ENCODE measurements at places on chromosomes 5 and 9.

DNA sequence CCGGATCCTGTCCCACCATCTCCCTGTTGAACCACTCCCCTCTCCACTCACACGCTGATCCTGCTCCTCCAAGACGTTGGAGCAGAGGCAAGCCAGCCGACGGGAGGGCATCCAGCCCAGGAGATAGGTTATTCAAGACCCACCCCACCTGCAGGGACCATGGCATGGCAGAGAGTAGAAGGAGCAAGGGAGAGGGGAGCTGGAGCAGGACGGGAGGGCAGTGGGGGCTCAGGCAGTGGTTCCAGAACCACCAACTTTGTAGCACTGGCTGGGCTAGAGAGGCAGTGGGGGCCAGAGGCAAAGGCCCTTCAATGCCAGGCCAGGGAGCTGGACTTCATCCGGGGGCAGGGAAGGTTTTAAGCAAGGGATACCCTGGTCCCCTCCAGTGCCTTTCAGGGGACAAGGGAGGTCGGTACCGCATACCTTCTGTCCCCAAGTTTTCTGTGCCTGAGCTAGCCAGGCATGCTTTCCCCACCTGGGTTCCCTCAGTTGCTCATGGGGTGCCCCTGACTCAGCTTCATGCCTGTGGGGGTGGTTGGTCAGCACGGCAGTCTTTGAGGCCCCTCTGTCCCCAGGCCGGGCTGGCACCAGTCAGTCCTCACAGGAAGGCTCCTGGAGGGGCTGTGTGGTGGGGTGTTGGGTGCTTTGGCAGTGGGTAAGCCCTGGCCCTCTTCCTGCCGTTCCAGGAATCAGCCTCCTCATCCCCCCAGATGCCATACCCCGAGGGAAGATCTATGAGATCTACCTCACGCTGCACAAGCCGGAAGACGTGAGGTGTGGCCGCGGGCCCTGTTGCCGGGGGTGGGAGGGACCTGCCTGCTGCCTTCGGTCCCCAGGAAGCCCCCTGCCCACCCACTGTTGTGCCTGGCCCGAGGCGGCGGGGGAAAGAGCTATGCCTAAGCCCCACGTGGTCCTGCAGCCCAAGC, 22.4 kb downstream of the HK3 start:
- no peak for DNase-seq

GRCh38 chr9:28056466-28056865, 483.2 kb upstream of the C9orf72 start:
- no peak for DNase-seq

GRCh38 chr5:159155960-159156359, 53.4 kb downstream of the RNF145 start:
- no peak for DNase-seq

GRCh38 chr5:67310169-67310568, 113.6 kb upstream of the CD180 start:
- DNase-seq, result no peak

DNA sequence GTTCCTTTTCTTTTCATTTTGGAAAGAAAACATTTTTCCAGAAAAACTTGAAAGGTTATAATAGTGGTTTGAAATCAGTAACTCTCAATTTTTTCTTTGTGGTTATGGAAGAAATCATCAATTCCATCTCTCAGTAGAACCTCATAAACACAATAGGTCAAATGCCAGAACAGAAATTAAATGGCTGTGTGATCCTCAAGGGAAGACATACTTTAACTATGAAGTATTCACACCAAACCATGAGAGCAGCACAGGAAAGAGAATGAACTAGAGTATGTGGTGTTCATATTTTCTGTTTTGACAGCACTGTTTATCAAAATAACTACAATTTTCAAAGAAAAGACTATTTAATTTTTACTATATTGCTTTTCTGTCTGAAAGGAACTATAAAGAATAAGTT, 29.7 kb upstream of the EFNA5 start:
- no peak for DNase-seq

DNA sequence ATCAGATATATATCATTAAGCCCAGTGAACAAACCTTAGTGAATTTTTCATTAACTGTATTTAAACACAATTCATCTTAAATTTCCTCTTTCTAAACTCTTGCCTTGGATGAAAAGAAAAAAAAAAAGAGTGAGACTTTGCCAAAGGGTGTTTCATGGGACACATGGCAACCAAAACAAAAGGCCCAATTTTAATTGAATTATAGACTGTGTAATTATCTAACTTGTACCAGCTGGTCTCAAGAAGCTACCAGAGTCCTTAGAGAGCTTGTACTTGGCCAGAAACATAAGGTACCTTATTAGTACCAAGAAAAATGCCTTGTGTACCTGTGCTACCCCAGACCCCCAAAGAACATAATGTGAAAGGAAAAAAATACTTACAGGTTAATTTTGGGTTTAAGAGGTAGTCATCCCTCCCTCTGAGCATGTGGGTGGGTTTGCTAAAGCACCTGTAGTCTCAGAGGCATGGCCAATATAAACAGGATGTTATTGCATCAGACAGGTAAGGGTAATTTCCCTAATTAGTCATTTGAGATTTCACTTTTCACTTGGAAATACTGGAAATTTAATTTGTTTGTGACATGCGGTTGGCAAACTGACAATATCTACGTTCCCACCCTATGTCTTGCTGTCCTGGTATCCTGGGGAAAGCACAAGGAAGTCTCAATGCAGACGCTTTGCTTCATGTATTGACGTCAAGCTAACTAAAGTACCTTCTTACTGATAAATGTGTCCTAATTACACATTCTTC, 90.1 kb downstream of the SNCAIP start:
- no peak for DNase-seq

Data from activated T-helper 9 cell treated with anti-CD3 and anti-CD28 coated beads, Interleukin-2, amount 50 U/mL, for 16 hours (primary cell).